ENCODE measurements at places on chromosomes 11 and 22.

- DNase-seq, result no peak
Measured at GRCh38 chr11:82767123-82767522, 33.5 kb upstream of the FAM181B start.

- peak; percentile 32 for DNase-seq
Measured at GRCh38 chr11:130168105-130168504, 8.5 kb downstream of the ST14 start.

DNA sequence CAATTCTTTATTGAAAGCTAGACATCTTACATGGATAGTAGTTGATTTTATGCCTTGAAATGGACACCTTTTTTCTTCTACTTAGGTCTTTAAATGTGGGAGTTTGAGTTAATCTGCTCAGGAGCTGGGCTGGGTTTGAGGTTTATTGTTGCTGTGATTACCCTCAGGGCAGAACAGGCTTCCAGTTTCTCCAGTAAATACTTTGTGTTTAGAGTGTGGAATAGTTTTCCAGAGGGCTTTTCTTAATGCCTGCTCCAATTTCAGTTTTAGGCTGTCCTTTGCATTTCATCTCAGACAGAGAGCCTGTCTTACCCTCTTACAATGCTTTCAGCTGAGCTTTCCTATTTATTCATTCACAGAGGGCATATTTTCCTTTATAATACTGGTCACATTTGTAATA, 69.9 kb upstream of the ADORA2A start:
- no peak for DNase-seq

DNA sequence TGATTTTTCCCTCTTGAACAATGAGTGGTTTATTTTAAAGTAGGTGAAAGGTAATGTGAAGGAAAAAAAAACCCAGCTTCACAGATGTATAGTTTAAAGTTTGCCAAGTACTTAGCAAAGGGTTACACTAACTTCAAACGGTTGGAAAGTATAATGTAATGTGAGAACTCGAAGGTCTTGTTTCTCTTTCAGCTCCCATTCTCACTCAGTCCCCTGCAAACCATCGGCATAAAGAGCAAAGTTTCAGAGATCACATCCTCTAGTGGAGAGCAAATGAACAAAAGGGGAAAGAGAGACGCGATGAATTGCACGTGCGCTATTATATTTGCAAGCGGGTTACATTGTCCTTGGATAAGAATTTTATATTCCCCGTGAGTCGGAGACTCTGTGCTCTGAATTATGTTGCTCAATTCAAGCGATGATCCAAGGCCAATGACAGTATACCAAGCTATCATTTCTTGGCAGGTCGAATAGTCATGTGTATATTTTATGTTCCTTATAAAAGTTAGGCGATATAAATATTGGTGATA, 37.6 kb upstream of the BIRC3 start:
- no peak for DNase-seq

DNA sequence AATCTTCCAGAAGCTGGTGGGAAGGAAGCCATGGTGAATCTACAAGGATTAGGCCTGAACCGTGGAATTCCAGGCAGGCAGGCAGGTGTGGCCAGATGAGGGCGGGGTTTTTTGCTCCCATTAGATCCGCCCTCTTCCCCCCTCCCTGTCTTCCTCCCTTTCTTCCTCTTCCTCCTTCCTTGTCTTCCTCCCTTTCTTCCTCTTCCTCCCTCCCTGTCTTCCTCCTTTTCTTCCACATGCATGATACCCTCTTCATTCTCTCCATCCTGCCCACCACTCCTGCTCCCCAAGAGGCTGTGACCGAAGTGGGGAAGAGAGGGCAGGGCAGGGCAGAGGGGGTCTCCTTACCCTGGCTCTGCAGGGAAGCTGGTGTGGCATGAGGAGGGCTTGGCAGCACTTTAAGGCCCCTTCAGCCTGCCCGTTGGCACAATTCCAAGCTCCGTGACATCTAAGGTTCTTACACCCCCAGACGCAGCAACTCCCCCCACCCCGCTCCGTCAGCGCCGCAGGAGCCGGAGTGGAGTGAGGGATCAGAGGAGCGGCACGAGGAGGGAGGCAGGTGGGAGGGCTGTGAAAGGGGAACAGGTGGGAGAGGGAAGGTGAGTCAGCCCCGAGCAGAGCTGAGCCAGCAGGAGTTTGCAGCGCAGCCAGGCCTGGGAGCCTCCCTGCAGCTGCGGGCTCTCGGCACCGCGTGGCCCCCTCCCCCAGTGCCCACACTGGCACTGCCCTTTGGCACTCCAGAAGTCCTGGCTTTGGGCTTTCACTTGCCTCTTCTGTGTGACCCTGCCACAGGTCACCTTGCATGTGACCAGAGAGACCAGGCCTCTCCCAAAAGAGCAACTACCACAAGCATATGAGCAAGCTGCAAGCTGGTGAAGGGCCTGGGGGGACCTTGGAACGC, 32.1 kb downstream of the KCNJ4 start:
- no peak for DNase-seq

All from common myeloid progenitor, CD34-positive (primary cell).